Stimulated activated CD4-positive, alpha-beta T cell treated with anti-CD3 and anti-CD28 coated beads, Interleukin-1b, Interleukin-23, amount 100 ng/mL, for 1 hour (primary cell): ENCODE measurements at places on chromosomes 7 and 10.

DNA sequence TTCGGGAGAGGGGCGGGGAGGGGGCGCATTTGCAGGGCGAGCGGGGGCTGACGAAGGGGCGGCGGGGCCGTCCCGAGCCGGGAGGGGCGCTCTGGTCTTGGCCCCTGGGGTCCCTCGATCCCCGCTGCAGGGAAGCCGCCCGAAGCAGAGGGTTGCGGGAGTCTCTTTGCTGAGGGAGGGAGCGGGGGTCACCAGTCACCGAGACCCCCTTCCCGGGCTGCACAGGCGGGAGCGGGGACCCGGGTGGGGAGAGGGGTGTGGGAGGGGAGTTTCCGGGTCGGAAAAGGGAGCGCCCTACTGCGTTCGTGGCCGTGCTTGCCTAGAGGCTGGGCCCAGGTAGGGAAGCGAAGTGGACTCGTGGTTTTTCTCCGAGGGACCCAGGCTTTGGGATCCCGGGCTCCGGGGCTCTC is 422 bp downstream of the AP1S1 start:
- DNase-seq: no peak

DNA sequence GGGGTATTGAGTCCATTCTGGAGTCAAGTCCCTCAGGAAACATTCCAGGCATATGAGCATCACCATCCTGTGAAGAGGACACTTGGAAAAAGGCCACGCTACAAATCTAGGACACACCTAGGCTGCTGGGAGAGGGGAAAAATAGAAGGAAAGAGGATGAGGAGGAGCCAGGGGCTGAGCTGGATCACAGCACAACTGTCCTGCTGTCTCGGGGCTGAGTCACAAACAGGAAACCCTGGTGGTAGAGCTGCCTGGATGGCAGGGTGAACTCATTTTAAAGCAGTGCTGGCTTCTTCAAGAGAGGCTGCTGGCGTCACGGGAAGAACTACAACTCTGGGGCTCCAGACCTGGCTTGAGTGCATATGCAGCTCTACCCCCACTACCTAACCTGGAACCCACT is 151.5 kb downstream of the RNF216 start:
- peak; percentile 15 for DNase-seq

DNA sequence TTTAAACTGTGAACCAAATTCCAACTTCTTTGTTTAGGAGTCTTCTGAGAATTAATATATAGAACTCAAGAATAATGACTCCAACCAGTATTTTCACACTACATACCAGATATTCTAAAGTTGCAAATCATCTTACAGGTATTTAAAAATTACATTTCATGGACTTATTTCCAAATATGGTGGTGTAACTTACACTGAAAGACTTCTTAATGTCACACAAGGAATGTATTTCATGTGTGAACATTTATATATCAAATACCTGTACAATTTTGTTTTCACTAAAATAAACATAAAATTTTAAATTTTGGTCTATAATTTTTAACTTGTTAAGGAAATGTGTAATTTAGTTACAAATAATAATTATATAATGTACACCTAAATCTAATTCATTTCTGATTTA is 2.6 kb upstream of the CDK6 start:
- no peak for DNase-seq

DNA sequence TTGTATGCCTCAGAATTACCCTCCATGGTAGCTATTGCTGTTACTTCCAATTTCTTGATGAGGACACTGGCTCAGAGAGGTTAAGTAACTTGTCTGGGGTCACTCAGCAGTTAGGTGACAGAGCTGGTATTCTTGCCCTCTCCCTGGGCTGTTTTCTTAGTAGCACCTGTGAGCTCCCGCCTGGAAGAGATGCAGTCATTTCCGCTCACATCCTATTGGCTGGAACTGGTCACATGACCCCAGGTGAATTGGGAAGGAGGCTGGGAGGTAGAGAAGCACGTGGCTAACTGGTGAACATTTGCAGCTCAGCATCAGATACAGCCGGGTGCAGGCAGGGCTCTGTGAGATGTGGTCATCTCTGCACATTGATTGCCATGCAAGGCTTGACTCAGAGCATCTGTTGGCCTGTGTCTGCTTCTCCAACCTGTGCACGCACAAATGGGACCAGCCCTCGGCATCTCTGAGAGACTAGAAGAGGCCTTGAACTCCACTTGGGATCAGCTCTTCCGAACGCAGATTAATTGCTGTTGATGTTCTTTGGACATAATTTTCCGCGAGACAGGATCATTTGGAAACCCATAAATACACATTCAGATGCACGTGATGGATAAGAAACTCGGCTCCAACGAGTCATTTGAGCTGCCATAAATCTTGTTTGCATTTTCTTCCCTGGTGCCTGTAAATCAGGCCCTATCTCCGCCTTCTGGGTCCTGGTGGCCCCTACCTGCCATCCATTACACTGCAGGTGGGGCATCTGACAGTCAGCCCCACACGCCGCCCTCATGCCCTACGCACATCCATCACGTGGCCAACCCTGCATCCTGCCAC is 42.8 kb downstream of the MYL10 start:
- DNase-seq: no peak

DNA sequence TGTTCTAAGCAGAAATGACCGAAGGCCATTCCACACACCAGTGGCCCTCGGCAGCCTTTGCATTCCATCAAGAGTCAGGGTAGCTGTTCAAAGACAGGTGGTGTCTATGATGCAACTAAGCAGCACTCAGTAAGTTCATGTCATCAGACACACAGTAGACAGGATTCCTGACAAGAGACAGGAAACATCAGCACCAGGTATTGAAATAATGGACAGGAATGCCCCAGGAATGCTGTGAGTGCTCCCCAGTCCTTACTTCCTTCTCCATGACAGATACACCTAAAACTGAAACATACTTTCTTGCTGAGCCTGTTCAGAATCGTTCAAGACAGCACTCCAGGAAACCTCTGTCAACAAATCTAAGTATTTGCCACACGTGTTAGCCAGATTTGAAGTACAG is 204.4 kb downstream of the TPST1 start:
- DNase-seq: no peak
